Fibroblast of skin of abdomen (primary cell): ENCODE measurements at places on chromosomes 2 and 18.
A peak's percentile ranks its signal among the peaks of the same experiment; 100 is the strongest.

GRCh38 chr2:100625717-100626116 lies 62.9 kb downstream of the PDCL3 start:
- DNase-seq = no peak

- no peak for DNase-seq
These were observed 225.8 kb upstream of the HS6ST1 start for GRCh38 chr2:128544321-128545037.

DNA sequence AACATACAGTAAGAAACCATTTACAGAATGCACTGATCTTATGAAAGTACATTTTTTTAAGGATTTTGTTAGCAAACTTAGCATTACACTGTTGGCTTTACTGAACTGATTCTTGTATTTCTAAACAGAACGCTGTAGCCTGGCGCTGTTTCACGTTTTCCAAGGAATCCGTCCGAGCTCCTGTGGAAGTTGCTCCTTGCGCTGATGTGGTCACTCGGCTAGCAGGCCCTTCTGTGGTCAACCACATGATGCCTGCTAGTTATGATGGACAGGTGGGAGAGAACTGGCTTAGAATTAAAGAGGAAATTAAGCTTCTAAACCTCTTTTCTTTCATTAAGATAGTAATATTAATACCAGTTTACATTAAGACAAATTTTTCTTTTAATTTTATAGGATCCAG lies 76.8 kb downstream of the CEP192 start:
- no peak for DNase-seq

- no peak for DNase-seq
These were observed 7.0 kb upstream of the PER2 start for GRCh38 chr2:238295144-238296112.

DNA sequence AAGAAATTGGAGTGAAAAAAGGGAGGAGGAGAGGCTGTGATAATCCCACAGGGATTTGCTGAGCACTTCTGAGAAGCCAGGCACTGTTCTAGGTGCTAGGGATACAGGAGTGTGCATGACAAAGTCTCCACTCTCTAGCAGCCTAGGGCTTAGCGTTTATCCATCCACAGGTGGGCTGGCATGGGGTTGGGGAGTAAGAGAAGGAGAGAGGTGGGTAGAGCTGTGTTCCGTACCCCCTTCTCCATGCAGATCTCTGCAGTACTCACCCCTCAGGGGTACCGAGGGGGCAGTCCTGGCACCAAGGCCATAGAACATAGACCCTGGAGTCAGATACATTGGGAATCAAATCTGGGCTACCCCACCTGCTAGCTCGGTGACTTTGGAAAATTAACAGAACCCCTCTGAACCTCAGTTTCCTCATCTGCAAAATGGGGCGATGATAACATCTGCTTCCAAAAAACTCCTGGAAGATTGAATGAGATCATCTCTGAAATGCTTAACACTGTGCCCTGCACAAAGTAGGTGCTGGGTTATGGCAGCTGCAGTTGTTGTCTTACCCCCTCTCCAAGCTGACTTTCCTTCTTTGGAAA lies 18.6 kb downstream of the FOSL2 start:
- DNase-seq = no peak

DNA sequence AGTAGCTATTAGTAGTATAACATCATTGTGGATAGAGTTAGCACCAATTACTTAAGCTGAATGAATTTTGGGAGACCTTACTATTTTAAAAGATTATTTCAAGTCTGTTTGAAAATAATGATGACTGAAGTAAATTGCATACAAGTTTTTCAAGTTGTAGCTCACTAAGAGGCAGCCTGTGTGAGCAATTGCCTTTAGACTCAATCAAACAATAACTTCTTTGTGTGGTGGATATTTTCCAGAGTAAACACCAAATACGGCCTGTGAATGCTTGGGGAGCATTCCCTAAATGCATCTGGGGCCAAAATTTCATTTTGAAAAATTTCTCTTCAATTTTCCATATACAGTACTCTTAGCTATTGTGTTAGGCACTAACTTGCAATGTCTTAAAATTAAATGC lies 7.9 kb downstream of the SERPINB12 start:
- no peak for DNase-seq

DNA sequence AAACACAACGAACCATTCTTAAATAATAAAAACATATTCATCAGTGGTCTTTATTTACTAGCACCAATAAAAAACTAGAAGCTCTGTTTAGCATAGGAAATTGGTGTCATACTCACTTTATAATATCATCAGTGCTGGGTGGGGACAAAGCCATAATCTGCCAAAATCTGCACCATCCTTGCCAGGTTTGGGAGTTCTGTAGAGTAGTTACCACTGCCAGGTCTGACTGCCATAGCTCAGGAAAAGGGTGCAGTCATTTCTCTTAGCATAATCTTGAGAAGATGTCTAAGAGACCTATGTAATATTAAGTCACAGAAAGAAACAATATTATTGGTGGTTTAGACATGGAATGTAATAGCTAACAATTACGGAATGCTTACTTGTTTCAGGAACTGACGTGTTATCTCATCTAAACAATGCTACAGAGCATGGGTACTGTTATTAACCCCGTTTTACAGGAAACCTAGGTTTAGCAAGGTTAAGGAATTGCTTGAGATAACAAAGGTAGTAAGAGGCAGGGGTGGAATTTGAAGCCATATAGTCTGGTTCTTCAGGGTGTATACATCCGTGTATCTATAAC lies 1.6 kb upstream of the MARCHF7 start:
- DNase-seq = no peak

DNA sequence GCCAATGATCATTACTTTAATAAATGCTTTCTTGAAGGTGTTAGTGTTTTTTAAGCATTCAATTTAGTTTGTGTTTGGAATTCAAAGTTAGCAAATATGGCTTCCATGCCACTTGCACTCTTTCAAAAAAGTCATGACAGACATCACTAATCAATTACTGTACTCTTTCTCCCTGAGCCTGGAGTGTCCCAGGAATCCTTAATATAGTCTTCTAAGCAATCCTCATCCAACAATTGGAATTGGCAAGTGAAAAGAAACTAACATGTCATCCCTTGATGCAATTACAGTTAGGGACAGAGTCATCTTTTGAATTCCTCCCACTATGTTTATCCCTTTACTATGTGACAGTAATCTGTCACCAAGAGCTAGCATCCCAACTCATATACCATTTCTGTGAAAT lies 29.7 kb upstream of the GPR55 start:
- DNase-seq = no peak

DNA sequence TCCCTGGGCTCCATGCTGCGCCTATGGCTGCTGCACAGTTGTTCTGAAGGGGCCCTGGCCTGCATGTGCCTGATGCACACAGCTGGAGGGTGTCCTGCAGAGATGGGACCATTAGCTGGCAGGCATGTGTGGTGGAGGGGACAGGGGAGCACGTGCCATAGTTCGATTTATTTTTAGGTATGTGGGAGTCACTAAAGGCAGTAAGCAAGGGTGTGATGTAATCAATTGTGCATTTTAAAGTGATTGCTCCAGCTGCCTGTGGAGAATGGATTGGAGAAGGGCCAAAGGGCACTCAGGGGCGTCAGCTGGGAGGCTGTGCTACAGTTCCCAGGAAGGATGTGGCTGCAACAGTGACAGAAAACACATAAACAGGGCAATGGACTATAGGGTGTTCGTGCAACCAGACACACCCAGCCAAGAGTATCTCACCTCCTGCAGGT lies 205.1 kb downstream of the ARL4C start:
- DNase-seq = peak; percentile 76

DNA sequence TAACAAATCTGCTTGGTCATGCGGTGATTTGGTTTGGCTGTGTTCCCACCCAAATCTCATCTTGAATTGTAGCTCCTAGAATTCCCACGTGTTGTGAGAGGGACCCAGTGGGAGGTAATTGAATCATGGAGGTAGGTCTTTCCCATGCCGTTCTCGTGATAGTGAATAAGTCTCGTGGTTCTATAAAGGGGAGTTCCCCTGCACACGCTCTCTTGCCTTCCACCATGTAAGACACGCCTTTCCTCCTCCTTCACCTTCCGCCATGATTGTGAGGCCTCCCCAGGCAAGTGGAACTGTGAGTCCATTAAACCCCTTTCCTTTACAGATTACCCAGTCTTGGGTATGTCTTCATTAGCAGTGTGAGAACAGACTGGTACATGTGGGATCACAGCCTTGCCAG lies 36.7 kb downstream of the TRABD2A start:
- DNase-seq = no peak

DNA sequence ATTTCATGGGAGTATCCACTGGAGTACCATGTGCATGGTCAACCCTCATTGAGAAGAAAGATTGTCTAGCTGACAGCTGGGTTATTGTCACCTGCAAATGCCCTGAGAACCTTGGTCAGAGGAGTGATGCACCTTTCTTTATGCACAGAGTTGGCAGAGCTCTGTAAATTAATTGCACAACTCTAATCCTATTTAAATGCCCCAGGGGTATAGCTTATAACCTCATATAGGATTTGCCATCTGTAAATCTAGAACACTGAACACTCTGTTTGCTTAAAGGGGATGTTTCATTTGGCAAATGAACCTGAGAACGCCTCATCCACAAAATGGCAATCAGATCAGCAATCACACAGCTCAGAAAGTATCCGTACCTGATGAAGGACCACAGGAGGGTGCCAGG lies 71.8 kb upstream of the SP5 start:
- no peak for DNase-seq

DNA sequence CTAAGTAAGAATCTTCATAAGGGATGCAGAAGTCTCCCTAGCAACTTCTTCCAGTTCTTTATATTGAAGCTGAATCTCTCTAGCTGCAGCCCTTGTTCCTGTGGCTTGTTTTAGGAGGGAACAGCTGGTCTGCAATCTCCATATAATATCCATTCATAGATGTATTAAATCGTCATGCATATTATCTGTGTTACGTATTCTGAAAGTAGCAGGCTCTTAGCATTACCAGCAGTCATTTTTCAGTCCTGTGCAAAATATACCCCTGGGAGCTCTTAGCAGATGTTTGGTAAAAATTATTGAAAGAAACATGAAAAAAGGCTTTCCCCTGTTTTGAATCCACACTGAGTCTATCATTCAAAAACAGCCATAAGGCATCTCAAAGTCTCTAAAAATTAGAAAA lies 385.3 kb downstream of the IRS1 start:
- DNase-seq = peak; percentile 54

DNA sequence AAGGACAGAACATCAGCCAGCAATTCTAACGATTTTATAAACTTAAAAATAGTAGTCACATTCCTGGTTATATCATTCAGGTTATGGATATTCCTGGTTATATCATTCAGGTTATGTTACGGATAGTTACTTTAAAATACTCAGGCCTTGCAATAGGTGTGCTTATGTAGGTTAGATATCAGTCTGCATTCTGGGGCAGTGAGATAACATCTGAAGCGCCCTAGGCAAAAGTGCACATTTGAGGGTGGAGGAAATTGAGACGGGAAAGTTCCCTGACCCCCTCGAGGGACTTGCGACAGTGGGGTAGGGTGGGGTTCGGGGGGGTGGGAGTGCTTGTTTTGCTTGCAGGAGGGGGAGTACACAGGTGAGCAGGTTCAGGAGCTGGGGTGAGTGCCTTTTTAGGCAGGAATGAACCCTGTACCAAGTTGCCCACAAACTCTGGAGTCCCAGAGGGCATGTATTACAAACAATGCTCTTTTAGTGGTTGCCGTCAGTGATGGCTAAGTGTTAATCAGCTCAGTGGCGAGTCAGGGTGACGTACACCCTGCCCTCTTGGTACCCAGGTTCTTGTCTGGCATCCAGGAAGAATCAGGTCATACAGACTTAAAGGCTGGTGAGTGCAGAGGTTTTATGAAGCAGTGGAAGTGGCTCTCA lies 31.8 kb downstream of the CREG2 start:
- no peak for DNase-seq

- DNase-seq = no peak
These were observed 1.3 kb upstream of the LRP2 start for GRCh38 chr2:169363560-169364150.

DNA sequence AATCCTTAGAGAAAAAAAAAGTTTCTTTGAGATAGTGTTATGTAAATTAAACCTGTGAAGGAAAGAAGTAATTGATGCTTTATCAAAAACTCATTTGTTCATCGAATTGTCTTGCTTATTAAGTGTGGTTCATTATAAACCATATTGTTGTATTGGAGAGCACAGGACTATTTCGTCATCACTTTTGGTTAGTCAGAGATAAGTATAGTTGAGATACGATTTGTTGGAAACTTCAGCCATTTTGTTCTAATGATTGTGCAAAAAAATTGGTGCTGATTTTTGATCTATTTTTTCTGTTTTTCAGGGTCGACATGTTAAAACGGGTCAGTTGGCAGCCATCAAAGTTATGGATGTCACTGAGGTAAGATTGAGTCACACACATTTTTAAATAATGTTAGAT lies 92.9 kb downstream of the MAP4K4 start:
- DNase-seq = no peak

DNA sequence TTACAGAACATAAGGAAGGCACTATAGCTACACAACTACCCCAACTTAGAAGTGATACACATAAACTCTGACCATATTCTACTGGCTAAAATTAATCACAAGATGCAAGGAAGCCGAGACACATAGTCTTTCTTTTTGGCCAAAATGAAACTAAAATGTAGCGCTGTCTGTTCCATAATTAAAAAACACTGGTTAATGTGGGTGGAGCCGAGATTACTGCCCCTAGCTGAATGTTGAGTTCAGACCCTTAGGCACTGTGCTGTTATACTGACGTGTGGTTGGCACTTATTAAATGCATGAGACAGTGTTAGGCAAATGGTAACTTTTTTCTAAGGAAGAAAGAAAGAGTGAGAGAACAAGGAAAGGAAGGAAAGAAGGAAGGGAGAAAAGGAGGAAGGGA lies 254.6 kb upstream of the RND3 start:
- no peak for DNase-seq

- no peak for DNase-seq
These were observed 25.7 kb downstream of the MEX3C start for GRCh38 chr18:51171625-51172259.

DNA sequence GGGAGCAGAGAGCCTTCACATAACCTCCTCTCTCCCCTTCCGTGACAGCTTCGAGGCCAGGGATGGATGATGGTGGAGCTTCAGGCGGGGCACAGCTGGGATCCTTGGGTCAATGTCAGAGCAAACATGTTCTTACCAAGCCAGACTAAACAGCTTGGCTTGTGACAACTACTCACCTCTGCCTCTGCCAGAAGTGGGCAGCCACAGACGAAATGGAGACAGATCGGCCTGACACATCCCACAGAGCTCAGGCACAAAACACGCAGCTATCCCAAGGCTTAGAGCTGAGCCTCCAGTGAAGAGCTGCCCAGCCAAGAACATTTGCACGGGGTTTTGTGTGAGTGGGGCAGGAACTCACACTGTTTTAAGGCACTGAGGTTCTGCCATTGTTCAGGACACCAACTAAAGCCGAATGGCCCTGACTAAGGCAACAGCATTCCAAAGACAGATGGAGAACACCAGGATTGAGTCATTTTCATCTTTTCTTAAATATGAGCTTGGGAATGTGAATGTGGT lies 12.8 kb downstream of the PXDN start:
- DNase-seq = no peak

GRCh38 chr18:46008531-46008930 lies 41.4 kb upstream of the EPG5 start:
- DNase-seq = no peak
